ENCODE measurements at places on chromosomes 4 and X.

DNA sequence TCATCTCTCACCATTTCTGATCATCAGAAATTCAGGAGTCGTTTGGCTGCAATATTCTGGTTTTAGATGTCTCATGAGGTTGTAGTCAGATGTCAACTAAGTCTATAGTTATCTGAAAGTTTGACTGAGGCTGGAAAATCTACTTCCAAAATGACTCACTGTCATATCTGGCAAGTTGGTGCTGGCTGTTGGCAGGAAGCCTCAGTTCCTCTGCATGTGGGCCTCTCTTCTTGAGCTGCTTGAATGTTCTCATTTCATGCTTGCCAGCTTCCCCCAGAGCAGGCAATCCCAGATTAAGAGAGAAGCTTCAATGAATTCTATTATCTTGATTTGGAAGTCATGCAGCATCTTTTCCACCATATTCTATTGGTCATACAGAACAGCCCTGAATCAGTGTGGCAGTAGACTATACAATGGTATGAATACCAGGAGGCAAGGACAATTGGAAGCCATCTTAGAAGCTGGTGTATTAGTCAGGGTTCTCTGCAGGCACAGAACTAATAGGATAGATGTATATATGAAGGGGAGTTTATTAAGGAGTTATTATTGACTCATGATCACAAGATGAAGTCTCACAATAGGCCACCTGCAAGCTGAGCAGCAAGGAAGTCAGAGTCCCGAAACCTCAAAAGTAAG is 46.8 kb upstream of the ELF2 start:
- peak; percentile 38 for DNase-seq

- DNase-seq: no peak
These were observed 347.2 kb upstream of the SPOCK3 start for GRCh38 chr4:167581449-167581965.

DNA sequence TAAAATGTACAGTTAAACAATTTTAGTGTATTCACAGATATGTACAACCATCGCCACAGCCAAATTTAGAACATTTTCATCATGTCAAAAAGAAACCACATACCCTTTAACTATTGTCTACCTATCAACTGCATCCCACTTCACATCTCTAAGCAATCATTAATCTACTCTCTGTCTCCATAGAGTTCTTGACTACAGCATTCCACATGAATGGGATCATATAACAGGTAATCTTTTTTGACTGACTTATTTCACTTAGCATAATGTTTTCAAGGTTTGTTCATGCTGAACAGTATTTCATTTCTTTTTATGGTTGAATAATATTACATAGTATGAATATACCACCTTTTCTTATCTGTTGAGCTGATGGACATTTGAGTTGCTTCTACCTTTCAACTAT is 281.4 kb upstream of the EDA2R start:
- no peak for DNase-seq

GRCh38 chr4:90099812-90100211 is 27.4 kb upstream of the CCSER1 start:
- no peak for DNase-seq

- no peak for DNase-seq
These were observed 1638.1 kb upstream of the PABPC4L start for GRCh38 chr4:135839712-135840111.

DNA sequence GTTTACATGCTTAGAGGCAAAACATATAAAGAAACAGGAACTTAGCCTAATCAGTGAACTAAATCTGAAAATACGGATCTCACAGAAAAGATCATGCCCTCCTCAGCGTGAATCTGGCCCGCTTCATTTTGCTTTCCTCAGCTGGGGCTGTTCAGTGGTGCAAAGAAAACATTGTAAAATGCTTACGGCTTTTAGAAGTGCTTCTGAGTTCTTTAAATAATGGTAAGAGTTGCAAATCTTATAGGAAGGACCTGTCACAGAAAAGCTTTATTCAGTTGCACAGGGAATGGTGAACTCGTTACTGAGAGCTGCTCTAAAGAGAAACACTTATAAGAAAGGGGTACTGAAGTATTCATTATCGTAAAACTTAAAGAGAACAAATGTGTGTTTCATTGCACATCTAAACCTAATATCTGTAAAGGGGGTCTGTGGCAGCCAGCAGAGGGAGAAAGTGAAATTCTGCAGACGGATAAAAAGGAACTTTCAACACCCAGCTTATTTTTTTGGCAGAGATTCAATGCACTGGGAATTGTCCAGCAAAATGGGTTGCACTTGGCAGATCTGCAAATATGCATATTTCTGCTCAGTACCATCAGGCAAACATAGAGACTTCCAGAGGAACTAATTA is 139.2 kb upstream of the ANK2 start:
- DNase-seq: no peak

- DNase-seq: no peak
These were observed 101.0 kb upstream of the UBQLN2 start for GRCh38 chrX:56462389-56462788.

DNA sequence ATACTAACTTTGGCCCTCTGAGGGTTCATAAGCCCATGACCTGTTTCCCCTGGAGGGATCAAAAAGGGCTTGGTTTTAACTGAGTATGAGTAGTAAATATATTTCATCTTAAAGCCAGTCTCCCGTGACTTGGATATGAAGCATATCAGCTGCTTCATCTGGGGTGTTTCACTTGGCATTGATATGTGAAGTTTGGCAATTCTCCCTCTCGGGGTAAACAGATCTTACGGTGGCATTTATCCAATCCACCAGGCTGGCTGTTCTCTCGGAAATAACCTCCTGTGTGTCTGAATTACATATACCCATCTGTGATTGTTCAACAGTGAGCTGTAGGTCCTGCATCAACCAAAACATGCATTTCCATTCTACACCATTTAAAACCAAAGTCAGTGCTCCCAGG is 130.7 kb downstream of the ADAM29 start:
- DNase-seq: no peak

DNA sequence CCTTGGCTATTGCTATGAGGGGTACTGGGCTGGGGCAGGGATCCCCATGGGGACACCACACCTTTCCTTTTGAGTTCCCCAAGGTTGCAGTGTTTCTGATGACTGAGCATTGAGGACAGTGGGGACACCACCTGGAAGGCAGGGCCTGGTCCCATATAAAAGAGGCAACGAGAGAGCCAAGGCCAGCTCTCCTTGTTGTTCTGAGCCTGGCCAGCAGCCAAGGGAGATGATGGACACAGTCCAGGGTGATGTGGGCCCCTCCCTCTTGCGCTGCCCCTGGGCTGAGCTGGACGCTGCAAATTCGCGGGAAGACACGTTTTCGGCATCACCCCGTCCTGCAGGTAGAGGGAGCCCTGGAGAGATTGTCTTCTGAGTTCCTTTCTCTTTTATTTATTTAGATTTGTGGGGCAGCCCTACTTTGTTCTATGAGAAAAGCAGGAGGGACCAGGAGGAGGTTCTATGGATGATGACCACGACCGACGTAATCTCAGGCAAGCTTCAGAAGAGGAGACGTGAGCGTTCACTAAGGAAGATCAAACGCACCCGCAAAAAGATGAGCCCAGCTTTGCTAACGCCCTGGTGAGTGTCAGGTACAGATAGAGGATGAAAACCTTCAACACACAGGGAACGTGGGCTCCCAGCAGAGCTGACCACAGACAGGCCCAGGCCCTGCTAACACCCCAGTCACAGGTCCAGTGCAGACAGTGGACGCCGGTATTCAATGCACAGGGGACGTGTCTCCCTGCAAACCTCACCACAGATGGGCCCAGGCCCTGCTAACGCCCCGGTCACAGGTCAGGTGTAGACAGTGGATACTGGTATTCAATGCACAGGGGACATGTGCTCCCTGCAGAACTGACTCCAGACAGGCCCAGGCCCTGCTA is 97.4 kb downstream of the SHOX start:
- no peak for DNase-seq

DNA sequence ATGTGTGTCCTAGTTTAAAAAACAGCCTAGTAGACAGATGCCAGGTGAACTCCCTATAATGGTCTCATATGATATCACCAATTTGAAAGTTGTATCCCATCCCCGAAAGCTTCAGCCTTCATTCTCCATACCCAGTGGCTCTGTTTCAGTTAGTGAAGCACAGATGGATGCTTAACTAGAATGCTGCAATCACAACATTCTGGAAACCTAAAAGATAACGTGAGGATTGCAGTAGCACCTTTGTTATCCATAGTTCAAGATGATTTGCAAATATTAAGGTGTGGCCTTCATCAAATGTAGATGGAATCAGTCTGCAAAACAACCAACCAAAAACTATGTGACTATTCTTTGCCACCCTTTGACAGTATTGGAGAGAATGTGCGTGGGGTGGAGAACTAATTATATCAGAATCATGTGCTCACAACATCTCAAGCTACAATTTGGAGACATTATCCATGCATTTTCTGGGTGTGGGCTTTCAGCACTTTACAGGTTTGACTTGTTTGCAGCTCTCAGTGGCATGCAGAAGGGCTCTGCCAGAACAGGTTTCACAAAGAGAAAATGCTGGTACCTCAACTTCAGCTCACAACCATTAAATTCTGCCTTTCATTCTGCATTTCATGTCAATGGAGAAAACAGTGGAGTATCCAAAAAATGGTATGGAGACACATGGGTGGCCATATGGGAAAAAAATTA is 18.3 kb upstream of the PPID start:
- no peak for DNase-seq

- DNase-seq: no peak
These were observed 185.3 kb upstream of the SPOCK3 start for GRCh38 chr4:167419468-167420140.

DNA sequence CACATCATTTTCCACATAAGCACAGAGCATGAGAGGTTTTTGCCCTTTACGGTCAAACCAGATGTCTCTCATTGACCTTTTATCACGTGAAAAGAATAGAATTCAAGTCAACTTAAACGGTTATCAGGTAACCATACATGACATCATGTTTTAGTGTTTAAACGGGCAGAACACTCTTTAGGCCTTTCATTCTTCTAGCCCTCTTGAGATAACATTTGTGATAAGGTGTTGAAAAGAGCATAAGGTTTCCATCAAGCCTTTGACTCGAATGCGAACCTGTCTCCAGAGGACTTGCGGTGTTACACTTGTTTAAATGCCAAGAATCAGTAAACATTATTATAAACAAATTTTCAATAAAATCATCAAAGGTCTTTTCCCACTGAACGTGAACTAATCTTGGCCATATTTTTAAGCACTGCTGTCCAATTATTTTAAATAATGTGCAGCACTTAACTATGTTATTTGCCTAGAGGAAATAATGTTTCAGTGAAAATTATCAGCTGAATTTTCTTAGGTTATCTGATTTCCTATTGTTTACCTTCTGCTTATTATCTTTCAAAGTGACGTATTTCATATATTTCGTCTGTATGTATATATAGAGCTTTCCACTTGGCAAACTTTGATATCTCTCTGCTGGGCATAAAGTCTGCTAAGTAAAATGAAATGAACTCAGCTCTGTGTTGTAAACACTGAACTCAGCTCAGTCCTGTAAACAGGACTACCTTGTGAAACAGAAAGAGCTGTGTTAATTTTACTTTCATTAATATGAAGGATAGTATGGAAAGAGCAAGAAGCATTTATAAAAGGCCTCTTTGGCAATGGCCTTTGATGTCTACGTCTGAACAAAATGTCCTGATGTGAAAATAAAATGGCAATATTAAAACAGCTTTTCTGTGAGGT is 33.3 kb downstream of the TENM3 start:
- no peak for DNase-seq

- DNase-seq: no peak
These were observed 112.8 kb upstream of the ATXN3L start for GRCh38 chrX:13432414-13433297.

DNA sequence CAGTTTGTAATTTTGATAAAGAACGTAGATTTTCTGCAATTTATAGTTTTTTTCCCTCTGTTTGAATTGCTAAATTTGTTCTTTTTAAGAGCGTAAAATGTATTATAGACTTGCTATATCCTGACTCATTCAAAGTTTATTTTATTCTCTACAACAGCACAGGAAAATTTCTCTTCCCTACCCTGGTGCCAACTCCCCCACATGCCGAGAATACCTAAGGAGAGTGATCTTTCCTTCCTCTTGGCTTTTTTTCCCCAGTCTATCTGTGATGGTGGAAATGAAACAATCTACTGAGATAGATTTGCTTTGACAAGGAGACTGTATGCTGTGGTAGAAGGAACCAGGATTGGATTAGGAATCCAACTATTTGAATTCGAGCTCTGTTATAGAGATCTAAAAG is 271.6 kb downstream of the TLL1 start:
- DNase-seq: no peak

DNA sequence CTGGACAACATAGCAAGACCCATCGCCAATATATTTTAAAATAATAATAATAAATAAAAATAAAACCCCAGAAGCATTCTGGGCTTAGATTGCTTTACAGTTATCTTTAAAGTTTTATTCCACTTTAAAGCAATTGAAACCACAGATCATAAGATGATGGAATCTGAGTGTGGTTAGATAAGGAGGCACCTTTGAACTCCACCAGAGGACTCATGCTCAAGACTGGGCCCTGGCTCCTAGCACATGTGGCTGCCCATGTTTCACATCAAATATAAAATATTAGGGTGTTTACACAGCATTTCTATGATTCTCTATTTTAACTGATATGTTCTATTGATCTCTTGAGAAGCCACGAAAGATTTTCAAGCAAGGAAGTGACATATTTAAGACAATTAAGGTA is 52.6 kb upstream of the BBS12 start:
- no peak for DNase-seq

- DNase-seq: no peak
These were observed 51.2 kb downstream of the SMARCA1 start for GRCh38 chrX:129472116-129472515.

- DNase-seq: no peak
These were observed 27.2 kb upstream of the SMARCA5 start for GRCh38 chr4:143486314-143486713.

DNA sequence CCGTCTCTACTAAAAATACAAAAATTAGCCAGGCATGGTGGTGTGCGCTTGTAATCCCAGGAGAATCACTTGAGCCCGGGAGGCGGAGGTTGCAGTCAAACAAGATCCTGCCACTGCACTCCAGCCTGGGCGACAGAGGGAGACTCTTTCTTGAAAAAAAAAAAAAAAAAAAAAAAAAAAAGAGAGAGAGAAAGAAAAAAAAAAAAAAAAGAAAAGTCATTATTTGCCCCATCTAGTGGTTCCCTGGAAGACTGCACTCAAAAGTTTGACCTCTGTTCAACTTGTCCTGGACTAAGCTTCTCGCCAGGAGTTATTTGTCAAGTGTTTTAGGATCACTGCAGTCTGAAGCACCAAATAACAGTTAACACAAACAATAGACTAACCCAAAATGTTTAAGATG is 45.3 kb upstream of the KCTD8 start:
- no peak for DNase-seq

- peak; percentile 78 for DNase-seq
These were observed at the start of gene TMSB15A for GRCh38 chrX:102515975-102516941. TMSB15A (minus strand) TSS chrX:102516739.

Measured in stimulated activated CD4-positive, alpha-beta T cell treated with anti-CD3 and anti-CD28 coated beads, Interleukin-15, amount 100 ng/mL, for 24 hours (primary cell).